ENCODE measurements at places on chromosomes 7 and 10. TPM values are rescaled to one million over a fixed set of nuclear protein-coding genes. Genes with fewer than 3 reads are reported as not detected.

Gene FAM237B
- polyA plus RNA-seq, result not detected

Gene FAM221A
- polyA plus RNA-seq, result 2.9 TPM

Gene KAZALD1
- not detected for polyA plus RNA-seq

Gene WAPL
- polyA plus RNA-seq, result 31.3 TPM

Gene ZNF92
- 45.2 TPM for polyA plus RNA-seq

Gene PON3
- not detected for polyA plus RNA-seq

Gene CALCR
- polyA plus RNA-seq, result not detected

Gene EBLN1
- polyA plus RNA-seq, result not detected

Gene ITGB8
- not detected for polyA plus RNA-seq

Gene TUBAL3
- not detected for polyA plus RNA-seq

- DNase-seq, result no peak
- H3K4me3 ChIP-seq, result peak overlapping the region; percentile 99
These were observed 563 bp downstream of the STAM start for GRCh38 chr10:17644485-17644943.

DNA sequence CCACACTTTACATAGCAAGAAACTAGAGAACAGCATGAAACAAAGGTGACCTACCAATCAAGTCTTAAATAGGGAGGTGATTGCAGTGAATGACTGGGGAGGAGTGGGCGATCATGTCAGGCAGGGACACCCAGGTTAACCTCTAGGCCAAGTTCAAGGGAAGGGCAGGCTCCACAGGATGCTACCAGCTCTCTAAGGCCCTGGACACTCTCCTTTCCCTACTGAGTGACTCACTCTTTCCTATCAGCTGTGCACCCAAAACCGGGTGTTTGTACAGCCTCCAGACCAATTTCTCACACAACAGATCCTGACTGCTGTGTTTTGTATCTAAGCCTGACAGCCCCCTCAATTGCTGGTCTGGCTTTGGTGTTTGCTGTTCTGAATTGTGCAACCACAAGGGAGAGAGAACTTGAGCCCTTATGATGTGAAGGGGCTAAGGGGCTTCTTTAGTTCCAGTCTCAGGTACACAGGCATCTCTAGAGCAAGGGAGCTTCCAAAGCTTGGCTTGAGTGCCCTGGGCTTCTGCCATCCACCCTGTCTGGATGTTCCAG is 107.8 kb downstream of the TBXAS1 start:
- H3K4me1 ChIP-seq, result peaks cover 35% of the 10 kb centered on the region
- no peak for DNase-seq
- H3K4me3 ChIP-seq, result no peak overlapping the region
- H3K36me3 ChIP-seq, result no peaks in the 10 kb centered on the region
- peaks cover 4% of the 10 kb centered on the region for H3K27me3 ChIP-seq
- H3K27ac ChIP-seq, result peak overlapping the region; percentile 10

DNA sequence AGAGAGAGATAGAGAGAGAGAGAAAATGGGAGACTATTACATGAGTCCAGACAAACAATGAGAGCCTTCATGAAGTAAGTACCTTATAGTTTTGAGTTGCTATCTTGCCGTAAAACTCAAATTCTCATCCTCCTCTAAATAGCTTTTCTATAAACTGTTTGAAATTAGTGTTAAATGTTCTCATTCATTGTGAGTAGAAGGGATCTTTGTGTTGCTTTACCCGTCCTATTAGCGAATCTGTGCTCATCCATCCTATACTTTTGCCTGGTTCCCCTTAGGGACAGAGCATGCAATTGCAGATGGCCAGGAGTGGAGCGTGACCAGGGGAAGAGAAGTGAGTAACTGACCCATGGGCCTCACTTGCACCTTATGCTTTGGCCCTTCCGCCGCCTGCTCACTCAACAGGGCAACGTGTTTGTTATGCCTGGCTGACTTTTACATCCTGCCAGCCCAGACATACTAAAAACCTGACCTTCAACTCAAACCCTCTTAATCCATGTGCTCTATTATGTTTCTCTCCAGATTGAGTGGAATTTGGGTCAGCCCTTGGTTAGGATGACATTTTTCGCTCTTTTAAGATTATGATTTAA is 244.2 kb upstream of the YAE1 start:
- no peak for DNase-seq
- no peaks in the 10 kb centered on the region for H3K27me3 ChIP-seq
- no peaks in the 10 kb centered on the region for H3K4me1 ChIP-seq
- no peak overlapping the region for H3K27ac ChIP-seq

DNA sequence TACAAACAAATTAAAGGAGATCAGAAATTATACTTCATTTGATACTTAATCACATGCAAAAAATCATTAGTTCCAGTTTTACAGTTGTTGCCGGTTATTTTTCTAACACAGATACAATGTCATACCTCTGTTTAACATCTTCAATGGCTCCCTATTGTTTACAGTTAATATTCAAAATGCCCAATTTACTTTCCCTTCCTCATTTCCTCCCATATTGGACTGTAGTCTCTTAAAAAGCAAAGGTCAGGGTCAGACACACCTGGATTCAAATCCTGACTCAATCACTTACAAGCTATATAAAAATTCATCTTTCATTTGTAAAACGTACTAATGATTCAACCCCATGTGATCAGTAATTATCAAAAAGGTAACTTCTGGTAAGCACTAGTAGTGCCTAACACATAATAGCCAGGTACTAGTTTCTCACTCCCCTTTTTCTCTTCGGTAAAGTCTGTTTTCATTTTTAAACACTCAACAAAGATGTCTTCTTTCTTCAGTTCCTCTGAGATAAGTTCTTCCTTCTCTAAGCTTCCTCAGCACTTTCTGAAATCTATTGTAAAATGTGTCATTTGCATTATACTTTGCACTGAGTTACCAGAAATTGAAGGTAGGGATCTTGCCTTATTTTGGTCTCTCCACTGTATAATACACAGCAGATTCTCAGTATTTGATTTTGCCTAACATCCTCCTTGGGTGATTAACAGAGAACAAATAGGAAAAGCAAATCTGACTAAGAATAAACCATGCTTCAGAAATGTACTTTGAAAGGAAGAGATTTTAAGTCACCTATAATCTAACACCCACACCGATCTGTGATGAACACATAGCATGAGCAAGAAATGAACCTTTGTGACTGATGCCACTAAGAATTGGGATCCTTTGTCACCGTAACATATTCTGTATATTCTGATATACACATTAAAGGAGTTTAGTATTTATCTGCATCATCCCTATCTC is 16.1 kb downstream of the KMT2C start:
- peaks cover 3% of the 10 kb centered on the region for H3K36me3 ChIP-seq
- H3K4me1 ChIP-seq, result peaks cover 57% of the 10 kb centered on the region

DNA sequence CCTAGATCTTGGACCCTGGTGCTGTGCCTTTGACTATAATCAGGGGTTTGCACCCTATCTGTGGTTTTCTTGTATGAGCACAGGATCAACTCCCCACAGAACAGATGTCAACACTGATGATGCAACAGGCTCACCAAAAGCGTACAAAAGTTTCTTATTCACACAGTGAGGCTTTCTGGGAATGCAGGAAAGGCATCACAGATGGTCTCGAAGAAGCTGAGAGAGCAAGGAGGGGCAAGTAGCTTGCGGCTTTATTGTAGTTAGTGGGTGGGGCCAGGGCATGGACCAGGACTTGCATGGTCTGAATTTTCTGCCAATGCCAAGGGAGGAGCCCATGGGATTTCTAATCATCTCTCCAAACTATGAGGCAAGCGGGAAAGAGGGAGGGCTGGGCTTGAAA is 46.2 kb downstream of the SEC61G start:
- H3K4me3 ChIP-seq, result no peak overlapping the region
- no peak for DNase-seq
- no peaks in the 10 kb centered on the region for H3K4me1 ChIP-seq
- H3K27me3 ChIP-seq, result no peaks in the 10 kb centered on the region
- H3K27ac ChIP-seq, result no peak overlapping the region

DNA sequence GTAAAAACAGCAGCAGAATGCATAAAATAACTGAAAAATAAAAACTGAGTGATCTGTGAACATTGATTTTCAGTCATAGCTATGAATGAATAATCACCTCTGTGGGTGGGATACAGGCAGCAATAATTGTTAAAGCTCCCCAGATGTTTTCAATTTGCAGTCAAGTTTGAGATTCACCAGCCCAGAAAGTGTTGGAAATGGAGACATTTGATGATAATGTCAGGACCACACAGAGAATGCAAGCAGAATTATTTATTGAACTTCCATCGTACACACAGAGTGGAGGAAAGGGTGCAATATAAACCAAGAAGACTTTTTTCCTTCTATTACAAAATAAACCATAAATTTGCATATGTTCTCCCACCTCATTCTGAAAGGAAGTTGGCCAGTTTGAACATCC is 601.7 kb downstream of the ANKRD7 start:
- H3K27ac ChIP-seq, result no peak overlapping the region
- no peaks in the 10 kb centered on the region for H3K4me1 ChIP-seq
- no peak for DNase-seq
- no peak overlapping the region for H3K4me3 ChIP-seq

DNA sequence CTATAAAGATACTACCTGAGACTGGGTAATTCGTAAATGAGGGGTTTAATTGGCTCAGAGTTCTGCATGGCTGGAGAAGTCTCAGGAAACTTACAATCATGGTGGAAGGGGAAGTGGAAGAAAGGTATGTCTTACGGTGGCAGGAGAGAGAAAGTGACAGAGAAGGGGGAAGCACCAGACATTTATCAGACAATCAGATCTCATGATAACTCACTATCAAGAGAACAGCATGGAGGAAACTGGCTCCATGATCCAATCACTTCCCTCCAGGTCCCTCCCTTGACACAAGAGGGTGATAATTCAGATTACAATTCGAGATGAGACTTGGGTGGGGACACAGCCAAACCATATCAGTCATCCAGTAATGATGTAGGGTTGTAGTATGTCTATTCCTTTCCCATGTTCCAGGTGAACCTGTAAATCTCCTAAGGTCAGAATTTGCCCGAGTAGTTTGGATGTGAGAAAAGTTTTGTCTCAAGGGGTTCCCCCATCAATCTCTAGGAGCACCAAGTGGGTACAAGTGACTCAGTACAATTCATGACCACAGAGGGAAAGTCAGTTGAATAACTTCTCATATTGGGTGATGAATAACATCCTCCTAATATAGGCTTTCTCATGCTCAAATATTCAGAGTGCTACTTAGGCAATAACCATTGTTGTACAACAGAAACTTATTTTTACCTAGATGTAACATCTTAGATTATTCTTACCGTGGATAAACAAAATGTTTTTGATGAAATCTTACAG is 39.7 kb upstream of the MTPN start:
- DNase-seq, result no peak
- H3K27me3 ChIP-seq, result peaks cover 17% of the 10 kb centered on the region
- no peak overlapping the region for H3K4me3 ChIP-seq
- no peak overlapping the region for H3K27ac ChIP-seq

- no peaks in the 10 kb centered on the region for H3K4me1 ChIP-seq
- peaks cover 33% of the 10 kb centered on the region for H3K27me3 ChIP-seq
- no peak for DNase-seq
These were observed 28.3 kb downstream of the POLL start for GRCh38 chr10:101559596-101560297.

- no peak overlapping the region for H3K4me3 ChIP-seq
- H3K36me3 ChIP-seq, result no peaks in the 10 kb centered on the region
- H3K4me1 ChIP-seq, result no peaks in the 10 kb centered on the region
- DNase-seq, result no peak
These were observed 29.0 kb downstream of the MGAM2 start for GRCh38 chr7:142140401-142140959.

DNA sequence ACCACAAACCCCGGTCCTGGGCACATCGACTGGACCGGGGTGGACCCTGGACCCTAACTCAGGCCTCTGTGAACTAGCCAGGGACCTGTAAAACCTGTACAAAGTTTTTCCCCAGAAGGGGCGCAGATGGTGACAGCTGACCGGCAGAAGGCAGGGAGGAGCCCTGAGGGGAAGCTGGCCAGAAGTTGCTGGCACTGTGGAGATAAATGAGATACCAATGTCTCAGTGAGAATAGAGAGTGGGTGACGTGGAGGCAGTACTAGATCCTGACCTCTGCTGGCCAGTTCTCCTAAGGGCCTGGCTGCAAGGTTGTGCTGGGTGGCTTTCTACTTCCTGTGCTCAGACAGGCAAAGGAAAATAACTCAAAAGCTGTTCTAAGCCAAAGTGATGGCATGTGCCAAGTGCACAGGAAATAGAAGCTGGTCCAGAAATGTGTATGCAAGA is 10.6 kb upstream of the TSPAN14 start:
- no peak overlapping the region for H3K27ac ChIP-seq
- H3K4me3 ChIP-seq, result no peak overlapping the region
- no peaks in the 10 kb centered on the region for H3K36me3 ChIP-seq

GRCh38 chr10:89665302-89665701 is 20.3 kb upstream of the PANK1 start:
- H3K4me3 ChIP-seq, result no peak overlapping the region
- no peak overlapping the region for H3K27ac ChIP-seq
- H3K4me1 ChIP-seq, result no peaks in the 10 kb centered on the region

GRCh38 chr7:148941598-148942275 is 57.6 kb upstream of the EZH2 start:
- H3K36me3 ChIP-seq, result no peaks in the 10 kb centered on the region
- peak; percentile 42 for DNase-seq
- peaks cover 14% of the 10 kb centered on the region for H3K4me1 ChIP-seq
- peak overlapping the region; percentile 98 for H3K27ac ChIP-seq

DNA sequence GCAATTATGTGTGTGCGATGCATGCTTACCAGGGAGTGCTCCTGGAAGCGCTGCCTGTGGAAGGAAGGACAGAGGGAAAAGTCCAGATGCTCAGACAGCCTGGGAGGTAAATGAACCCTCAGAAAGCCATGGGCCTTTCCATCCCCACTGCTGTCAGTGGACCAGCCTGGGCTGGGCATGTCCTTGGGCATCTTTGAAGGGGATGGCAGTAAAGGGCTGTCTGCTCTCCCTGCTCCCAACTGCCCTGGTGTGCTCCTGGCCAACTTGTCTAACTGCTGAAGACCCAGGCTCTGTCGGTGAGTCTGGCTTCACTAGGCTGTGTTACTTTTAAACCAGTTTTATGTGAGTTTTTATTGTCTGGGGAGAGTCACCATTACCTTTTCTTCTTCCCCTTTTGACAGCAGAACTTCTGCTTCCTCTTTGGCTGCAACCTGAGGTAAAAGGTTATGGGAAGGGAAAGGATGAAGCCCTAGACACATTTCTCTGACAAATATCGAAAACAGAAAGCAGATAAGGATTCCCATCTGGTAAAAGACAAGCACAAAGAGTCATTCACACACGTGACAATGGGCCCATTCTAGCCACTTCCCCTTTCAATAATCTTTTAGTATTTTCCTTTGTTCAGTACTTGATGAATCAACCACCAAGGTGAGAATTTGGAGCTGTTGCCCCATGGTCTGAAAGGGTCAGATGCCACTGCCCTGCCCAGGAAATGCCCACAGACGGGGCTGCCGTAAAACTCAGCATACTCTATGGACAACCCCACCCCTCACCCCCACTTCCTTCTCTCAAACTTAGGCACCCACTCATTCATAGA is 27.6 kb upstream of the PIK3AP1 start:
- H3K4me1 ChIP-seq, result peaks cover 36% of the 10 kb centered on the region
- peak overlapping the region; percentile 99 for H3K27ac ChIP-seq
- H3K27me3 ChIP-seq, result no peaks in the 10 kb centered on the region
- H3K36me3 ChIP-seq, result no peaks in the 10 kb centered on the region
- H3K4me3 ChIP-seq, result peak overlapping the region; percentile 81

GRCh38 chr10:79196470-79197461 is 128.0 kb downstream of the ZMIZ1 start:
- peaks cover 7% of the 10 kb centered on the region for H3K4me1 ChIP-seq
- H3K4me3 ChIP-seq, result no peak overlapping the region
- H3K27me3 ChIP-seq, result peaks cover 14% of the 10 kb centered on the region
- no peak overlapping the region for H3K27ac ChIP-seq
- peak; percentile 58 for DNase-seq

GRCh38 chr7:98969386-98969785 is 91.1 kb downstream of the TRRAP start:
- DNase-seq, result no peak
- H3K4me3 ChIP-seq, result no peak overlapping the region
- H3K4me1 ChIP-seq, result no peaks in the 10 kb centered on the region
- no peak overlapping the region for H3K27ac ChIP-seq
- H3K27me3 ChIP-seq, result no peaks in the 10 kb centered on the region
- H3K36me3 ChIP-seq, result peaks cover 43% of the 10 kb centered on the region
